ENCODE measurements at places on chromosomes 13 and 19.

- no peak for DNase-seq
Measured at GRCh38 chr19:38687837-38688378, 40.5 kb downstream of the ACTN4 start.

GRCh38 chr13:84405286-84405685 lies 523.0 kb upstream of the SLITRK1 start:
- no peak for DNase-seq

- no peak for DNase-seq
Measured at GRCh38 chr13:59392328-59392727, 771.4 kb downstream of the DIAPH3 start.

DNA sequence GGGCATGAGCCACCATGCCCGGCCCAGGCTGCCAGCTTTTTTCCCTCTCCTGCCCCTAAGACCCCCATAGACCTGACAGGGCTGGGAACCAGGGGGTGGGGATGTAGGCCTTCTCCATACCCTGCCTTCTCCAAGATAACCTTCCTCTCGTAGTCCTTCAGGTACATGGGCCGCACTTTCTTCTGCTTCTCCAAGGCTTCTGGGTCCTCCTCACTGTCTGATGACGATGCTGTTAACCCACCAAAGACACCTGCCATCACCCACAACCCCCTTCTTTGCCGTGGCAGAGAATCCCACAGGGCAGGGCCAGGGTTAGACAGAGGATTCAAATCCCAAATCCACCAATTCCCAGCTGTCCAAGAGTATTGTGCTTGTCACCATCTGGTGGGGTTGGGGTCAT lies 3.2 kb downstream of the KRI1 start:
- DNase-seq, result no peak

DNA sequence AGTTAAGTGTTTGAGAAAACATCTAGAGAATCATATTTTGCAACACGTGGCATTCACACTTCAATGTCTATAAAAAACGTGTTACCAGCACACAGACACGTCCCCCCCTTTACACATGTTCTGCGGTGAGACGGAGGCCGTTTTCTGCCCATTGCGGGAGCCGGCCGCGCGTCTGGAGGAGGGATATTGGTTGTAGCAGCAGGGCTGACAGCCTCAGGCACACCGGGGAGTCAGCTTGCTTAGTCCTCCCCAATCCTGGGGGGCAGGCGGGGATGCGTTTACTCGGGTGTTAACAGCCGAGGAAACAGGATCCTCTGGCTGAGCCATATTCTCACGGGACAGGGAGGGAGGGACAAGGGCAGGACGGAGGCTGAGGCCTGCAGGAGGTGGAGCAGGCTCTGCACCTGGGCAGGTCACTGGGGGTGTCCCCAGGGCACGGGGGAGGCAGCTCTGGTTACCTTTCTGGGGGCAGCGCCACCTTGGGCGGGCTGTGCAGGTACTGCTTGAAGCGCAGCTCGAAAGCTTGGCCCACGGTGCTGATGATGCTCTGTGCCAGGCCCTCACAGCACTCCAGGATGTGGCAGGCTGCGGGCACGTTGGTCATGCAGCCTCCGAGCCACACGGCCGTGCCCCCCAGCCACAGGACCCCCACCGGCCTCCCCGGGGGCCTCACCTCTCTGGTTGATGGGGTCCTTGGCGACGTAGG lies 25.0 kb downstream of the SHC2 start:
- DNase-seq, result no peak

DNA sequence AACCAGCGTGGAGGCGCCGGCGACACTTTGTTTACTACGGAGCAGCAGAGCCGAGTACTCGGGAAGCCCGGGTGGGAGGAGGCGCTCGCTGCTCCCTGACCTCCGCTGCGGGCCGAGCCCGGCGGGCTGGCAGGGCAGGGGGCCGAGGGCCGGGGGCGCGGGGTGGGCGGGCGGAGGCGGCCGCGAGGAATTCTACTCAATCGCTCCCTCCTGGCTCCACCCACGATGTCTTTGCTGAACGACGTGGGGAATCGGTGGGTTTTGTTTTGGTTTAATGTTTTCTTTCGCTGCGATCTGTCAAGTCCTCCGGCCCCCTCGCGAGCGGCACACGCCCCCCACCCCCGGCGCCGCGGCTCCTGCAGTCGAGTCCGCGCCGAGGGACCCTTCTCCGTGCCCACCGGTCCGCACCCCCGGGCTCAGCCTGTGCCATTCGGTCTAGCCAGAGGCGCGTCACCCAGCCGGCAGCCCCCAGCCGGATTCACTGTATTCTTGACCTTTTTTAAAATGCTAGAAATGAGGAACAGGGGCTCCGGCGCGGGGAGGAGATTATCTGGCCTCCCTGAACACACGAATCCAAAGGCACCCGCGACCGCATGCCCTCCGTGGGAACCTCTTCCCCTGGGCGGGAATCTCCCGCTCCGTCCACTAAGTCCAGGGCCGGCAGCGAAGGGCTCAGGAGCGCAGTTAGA lies 636 bp upstream of the FOXO1 start:
- peak; percentile 24 for DNase-seq

DNA sequence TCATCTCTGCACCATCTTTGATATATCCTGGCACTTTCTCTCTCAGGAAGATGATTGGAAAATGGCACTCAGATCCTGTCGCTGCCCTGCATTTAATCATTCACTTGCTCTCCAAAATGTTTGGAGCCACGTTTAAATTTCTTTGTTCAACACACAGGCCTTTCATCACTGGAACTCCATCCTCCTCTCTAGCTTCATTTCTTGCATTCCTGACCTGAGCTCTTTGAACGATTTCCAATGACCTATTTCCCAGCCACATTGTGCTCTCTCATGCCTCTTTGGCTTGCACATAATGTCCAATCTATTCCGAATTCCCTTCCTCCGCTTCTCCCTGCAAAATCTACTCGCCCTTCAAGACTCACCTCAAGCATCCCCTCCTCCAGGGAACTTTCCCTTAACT lies 287.4 kb upstream of the NBEA start:
- DNase-seq, result no peak

DNA sequence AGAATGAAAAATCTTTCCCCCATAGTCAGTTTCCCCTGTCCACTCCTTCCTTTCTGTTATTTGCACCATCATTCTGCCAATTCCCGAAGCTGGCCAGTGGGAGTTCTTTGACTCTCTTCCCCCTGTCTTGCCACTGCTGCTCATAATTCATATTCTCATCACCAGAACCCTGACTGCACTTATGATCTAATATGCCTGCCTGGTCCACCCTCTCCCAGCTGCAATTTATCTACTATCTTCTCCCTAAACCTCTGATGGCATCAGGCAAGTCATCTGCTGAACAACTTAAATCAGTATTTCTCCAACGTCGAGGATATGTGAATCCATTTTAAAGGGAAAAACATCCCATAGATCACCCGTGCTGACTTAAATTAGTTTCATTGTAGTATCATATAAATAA lies 458.0 kb upstream of the GPC6 start:
- DNase-seq, result no peak

DNA sequence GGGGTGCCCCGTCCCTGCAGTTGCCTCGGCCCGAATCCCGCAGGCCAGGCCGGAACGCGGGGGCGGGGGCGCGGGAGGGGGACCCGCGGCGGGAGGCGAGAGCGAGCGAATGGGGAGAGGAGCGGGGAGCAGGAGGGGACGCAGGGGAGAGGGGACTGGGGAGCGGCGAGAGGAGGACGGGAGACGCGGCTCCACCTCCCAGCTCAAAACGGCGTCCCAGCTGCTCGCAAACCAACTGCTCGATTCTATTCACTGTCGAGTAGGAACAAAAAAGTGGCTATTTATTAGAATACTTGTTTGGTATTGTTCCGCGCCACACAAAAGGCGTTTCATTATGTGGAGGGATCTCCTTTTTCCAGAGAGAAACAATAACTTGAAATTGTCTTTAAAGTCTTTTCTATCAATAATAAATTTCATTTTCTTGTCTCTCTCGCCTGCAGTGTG lies 10.6 kb upstream of the SOX1 start:
- no peak for DNase-seq
